Activated naive CD4-positive, alpha-beta T cell treated with anti-CD3 and anti-CD28 coated beads, Interleukin-2, amount 10 ng/mL, durations not matched to agents 5 hours and 36 hours (primary cell): ENCODE measurements at places on chromosomes 4 and X. TPM values are rescaled to one million over a fixed set of nuclear protein-coding genes. Genes with fewer than 3 reads are reported as not detected.

Gene SPANXC
- total RNA-seq = not detected

Gene ZBTB33
- 18.2 TPM for total RNA-seq

Gene ZNF157
- 0.28 TPM for total RNA-seq

Gene ARMCX4
- 2.3 TPM for total RNA-seq

Gene SULT1E1
- total RNA-seq = not detected

Gene VEGFD
- not detected for total RNA-seq

Gene AKAP4
- total RNA-seq = not detected
